ENCODE measurements at places on chromosomes 5 and 9. TPM values are rescaled to one million over a fixed set of nuclear protein-coding genes. Genes with fewer than 3 reads are reported as not detected.
A peak's percentile ranks its signal among the peaks of the same experiment; 100 is the strongest.

The SLC25A2 gene
- polyA plus RNA-seq = 0.21 TPM

The RIC1 gene
- polyA plus RNA-seq = 35.5 TPM

The ANKRD31 gene
- polyA plus RNA-seq = 0.46 TPM

- DNase-seq = peak; percentile 16
Observed at GRCh38 chr9:13332571-13332970, 53.1 kb upstream of the MPDZ start.

- DNase-seq = no peak
Observed at GRCh38 chr5:171405615-171406014, 13.8 kb upstream of the FGF18 start.

DNA sequence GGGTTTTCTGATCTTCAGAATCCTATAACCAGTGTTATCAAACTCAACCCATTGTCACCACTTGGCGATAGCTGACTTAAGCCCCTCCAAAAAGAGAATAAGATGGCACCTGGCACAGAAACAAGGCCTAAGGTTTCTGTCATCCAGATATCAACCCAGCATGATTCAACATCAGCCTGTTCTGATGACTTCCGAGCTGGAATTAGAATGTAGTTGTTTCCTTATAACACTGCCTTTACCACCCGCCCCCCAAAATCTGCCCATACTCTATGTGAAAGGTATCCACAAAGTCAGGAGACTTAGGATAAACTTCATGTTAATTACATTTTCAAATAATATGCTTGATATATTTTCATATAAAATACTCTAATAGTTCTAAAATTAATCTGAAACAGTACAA, 5.2 kb downstream of the KLF9 start:
- no peak for DNase-seq

DNA sequence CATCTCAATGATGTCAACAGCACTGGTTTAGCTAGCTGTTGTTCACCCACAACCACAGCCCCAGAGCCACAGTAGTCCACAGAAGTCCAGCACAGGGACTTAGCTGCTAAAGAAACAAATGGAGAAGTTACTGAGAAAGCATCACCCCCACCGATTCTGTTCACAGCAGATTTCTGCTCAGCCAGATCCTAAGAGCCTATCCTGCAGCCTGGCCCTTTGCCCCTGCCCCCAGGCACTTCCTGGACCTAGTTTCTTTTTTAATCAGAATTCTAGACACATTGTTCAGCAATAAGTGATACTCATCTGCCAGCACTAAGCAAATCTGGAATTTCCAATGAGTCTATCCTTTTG, 7.4 kb downstream of the B4GALT1 start:
- DNase-seq = no peak

GRCh38 chr9:7982907-7983306, 183.3 kb upstream of the DMAC1 start:
- DNase-seq = no peak

- no peak for DNase-seq
Observed at GRCh38 chr9:131691969-131692611, 47.8 kb downstream of the RAPGEF1 start.

DNA sequence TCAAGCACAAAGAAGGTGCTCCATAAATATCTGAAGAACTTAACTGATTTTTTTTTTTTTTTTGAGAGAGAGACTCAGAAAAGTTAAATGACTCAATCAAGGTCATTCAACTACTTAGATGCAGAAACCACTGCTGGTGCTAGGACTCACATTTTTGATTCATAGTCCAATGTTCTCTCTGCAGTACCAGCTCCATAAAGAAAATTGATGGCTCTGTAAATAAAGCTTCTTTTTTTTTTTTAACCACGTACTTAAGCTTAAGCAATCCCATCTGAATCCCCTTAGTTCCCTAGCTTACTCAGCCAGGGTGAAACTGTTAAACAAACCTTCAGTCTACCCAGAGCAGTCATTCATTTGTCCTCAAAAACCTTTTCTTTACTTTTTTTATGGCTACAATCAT, 657.0 kb upstream of the WWC1 start:
- DNase-seq = no peak

Data from renal pelvis (tissue), 12 donors.